Stimulated activated CD4-positive, alpha-beta T cell treated with anti-CD3 and anti-CD28 coated beads, Interleukin-4, amount 100 ng/mL, for 1 hour (primary cell): ENCODE measurements at places on chromosomes 13 and 19.

- DNase-seq = no peak
These were observed 6.0 kb downstream of the ZNF614 start for GRCh38 chr19:52022193-52022592.

DNA sequence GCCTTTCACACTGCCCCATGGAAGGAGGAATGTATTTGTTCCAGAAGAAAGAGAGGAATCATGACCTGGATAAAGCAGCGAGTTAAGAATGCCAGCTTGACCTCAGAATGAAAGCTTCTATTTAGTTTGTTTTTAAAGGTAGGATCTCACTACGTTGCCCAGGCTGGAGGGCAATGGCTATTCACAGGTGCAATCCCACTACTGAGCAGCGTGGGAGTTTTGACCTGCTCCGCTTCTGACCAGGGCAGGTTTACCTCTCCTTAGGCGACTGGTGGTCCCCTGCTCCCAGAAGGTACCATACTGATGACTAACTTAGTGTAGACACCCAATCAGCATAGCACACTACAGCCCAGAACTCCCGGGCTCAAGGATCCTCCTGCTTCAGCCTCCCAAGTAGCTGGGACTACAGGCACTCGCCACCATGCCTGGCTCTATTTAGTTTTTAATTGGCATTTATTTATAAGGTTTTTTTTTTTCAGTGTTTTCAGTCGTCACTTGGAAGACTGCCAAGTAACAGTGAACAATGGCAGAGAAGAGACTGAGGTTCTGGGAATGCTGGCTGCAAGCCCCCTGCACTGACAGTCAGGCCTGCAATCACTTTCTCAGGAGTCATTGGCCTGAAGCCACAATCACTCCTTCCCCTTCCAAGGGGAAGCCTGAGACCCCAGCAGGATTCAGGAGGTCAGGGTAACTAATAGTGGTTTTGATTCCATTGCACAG, 73.1 kb downstream of the EPS15L1 start:
- DNase-seq = no peak

- DNase-seq = peak; percentile 51
These were observed 43.2 kb downstream of the ZNF571 start for GRCh38 chr19:37551129-37551993.

DNA sequence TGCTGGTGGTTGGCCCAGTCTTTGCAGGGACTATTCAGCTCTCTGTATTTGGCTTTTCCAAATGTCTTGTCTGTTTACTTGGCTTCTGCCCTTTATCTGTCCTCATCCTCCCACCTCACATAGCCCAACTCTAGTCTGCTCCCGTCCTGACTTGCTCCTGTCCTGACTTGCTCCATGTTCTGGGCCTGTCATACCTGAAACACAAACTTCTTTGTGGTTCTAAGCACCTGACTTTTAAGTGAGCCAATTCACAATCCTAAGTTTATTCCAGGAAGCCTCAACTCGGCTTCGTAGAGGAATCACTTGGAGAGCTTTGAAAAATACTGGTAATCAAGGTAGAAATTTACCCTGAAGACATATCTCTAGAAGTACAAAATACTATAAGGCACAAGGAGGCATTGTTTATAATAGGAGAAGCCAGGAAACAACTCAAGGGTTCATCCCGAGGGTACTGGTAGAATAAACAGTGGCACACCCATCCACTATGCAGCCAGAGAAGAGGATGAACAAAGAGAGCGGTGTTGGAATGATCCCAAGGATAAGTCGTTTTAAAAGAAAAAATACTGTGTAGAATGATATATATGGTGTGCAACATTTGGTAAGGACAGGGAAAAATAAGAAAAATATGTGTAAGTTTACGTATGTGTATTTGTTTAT, 284.5 kb downstream of the FGF14 start:
- no peak for DNase-seq

DNA sequence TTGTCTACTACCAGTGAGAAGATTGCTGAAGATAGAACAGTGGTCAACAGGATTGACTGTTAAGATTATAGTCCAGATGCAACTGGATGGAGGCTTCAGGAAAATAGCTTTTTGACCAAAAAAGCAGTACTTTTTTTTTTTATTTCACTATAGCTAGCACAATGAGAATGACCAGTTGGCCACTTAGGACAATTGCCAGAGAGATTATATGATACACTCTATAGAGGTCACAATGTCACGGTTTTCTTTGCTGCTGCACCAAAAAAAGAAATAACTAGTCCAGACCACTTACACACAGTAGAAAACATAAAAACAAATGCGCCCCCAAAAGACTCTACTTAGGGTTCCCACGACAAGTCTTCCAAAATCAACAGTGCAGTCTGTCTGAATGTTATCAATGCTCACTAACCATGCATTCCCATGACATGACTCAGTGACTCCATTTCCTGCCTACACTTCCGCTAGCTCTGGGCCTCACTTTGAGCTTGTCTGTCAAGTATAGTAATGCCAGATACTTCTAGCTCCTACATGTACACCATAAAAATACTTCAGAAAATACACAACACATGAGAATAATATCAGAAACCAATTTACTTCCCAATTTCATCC, 209.1 kb upstream of the STARD13 start:
- no peak for DNase-seq

DNA sequence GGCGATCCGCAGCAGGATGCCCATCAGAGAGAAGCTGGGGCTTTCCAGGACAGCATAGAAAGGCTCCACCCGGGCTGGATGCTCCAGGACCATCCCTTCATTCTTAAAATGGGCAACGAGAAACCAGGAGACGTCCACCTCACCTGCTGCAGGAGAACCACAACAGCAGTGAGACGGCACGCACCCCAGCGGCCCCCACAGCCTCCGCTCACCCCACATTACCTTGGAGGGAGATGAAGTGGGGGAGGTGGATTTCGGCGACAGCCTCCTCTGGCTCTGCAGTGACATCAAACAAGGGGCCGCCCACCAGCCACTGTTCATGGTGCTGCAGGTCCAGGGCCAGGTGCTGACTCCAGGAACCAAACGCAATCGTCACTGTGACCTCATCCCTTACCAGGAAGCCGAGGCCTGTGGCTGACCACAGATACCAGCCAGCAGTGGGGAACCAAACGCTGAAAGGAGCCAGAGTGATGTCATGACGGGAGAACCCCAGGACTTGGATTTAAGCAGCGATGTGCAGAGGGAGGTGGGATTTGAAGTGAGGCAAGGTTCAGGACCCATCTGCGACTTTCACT, 25.1 kb downstream of the CARD8 start:
- no peak for DNase-seq
